AG08395 (cell line): ENCODE measurements at places on chromosomes 11 and 22.

DNA sequence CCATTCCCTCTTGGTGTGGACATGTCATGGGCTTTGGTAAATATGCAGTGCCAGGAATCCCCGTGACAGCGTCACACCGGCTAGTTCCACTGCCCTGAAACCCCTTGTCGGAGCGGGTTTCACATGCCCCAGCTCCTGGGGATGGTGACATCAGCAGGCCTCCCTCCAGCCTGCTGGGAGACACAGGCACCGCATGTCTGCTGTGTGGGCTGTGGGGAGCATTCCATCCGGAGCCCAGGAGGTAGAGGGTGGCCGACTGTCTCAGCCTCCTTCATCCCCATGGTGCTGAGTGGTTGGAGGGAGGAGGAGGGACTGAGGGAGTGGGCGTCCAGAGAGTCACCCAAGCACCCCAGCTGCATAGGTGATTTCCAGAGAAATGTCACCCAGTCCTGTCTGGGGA lies 1161.1 kb downstream of the BRD1 start:
- no peak for DNase-seq

GRCh38 chr11:34855021-34855753 lies 61.0 kb downstream of the APIP start:
- no peak for DNase-seq

GRCh38 chr11:91707652-91708482 lies 516.8 kb upstream of the FAT3 start:
- no peak for DNase-seq

- DNase-seq = no peak
Measured at GRCh38 chr22:39431821-39432251, 25.0 kb upstream of the MGAT3 start.

DNA sequence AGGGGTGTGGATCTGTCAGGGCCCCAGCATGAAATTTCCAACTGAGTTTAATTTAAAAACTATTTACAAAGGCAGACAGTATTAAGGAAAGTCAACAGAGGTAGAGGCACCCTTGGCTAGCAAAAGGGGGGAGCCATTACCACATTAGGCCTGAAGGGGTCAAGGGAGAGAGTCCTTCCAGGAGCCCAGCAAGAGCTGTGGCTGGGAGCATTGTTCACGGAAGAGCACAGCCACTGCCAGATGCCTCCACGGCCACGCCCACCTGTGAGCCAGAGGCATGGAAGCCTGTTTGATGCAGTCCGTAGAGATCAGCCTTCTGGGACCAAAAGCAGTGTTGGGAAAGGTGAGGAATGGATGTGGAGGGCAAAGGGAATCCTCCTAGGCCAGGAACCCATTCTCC lies 102.6 kb downstream of the GALNT18 start:
- no peak for DNase-seq

DNA sequence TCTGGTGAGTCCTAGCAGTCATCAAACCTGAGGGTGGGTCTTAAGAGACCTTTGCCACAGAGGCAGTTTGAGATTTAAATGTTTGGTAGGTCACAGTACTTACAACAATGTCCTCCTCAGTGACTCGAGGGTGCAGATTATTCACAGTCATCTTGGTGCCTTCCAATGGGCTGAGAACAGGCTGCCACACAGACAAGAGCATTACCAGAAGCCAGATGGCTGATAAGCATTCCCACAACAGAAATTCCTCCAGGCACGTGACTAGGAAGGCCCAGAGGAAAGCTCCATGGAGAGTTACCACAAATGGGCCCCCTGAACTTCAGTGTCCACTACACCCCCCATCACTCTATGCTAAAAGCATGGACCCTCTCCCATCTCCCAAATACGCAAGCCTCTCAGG lies 19.2 kb downstream of the POLDIP3 start:
- no peak for DNase-seq

GRCh38 chr11:25886036-25886435 lies 445.9 kb upstream of the ANO3 start:
- DNase-seq = no peak

DNA sequence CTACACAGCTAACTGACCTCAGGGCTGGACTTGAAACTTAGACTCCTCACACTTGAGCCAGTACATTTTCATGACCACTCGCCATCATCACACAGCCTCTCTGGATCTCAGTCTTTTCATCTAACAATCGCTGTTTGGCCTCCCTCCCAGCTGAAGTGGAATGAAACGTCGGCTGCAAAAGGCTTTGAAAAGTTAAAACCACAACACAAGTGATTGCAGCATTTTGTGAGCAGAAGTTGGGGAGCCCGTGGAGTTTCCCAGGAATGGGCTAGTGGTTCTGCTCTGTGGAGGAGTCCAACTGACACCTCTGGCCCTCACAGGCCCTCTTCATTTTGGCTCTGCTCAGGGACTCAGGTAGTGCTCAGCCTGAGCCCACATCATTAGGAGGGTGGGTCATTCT lies 35.9 kb upstream of the TRIM29 start:
- DNase-seq = no peak

DNA sequence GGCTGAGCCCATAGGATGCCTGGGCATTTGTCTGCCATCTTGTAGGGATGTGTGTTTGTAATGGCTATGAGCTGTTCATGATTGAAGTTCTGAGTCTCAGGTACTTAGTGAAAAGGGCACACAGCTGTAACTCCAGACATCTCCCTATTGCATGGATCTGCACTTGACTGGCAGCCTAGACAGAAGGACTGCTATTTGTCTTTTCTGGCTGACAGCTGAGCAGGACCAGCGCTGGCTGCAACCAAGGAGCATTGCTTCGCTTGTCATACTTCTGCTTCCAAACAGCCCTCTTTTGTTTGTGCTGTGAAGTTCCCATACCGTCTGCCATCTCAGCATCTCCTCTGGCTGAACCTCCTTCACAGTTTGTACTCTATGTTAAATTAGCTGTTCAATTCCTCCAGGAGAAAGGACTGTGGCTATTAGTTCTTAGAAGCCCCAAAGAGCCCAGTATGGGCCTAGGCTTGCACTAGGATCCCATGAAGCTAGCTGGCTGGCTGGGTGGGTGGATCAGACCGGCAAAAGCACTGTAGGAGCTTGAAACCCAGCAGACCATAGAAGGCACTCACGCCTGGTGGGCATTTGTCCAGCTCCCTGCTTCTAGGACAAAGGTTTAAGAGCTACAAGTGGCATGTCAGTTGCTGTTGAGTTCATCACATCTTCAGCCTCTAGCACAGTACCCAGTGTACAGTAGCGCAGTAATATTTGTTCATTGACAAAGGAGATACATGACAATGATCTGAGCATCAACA lies 20.4 kb downstream of the HIRA start:
- DNase-seq = no peak

DNA sequence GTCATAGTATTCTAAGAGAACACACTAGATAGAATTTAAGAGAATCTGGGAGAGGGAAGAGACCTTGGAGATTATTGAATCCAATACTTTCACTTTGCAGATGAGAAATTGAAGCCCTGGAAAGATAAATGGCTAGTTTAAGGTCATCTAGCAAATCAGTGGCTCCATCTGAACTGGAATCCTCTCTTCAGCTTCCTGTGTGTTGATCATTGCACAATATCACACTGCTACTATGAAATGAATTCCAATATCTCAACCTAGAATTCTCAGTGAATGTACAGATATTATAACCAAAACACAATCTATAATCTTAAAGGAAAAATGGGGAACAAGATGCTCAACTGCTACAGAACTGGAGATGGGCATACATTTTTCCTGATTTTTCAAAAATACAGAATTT lies 44.1 kb downstream of the DCUN1D5 start:
- no peak for DNase-seq

GRCh38 chr22:50563413-50564160 lies 868 bp upstream of the SYCE3 start:
- DNase-seq = no peak
